Activated CD8-positive, alpha-beta memory T cell treated with anti-CD3 and anti-CD28 coated beads, Interleukin-2, amount 50 U/mL, for 4 hours (primary cell): ENCODE measurements at places on chromosomes 7 and 10.

GRCh38 chr7:141221007-141221612, 147.2 kb downstream of the TMEM178B start:
- no peak for DNase-seq

GRCh38 chr10:130189608-130190054, 53.4 kb downstream of the GLRX3 start:
- DNase-seq = no peak

- no peak for DNase-seq
These were observed 180.6 kb downstream of the CHCHD3 start for GRCh38 chr7:132901241-132901640.

DNA sequence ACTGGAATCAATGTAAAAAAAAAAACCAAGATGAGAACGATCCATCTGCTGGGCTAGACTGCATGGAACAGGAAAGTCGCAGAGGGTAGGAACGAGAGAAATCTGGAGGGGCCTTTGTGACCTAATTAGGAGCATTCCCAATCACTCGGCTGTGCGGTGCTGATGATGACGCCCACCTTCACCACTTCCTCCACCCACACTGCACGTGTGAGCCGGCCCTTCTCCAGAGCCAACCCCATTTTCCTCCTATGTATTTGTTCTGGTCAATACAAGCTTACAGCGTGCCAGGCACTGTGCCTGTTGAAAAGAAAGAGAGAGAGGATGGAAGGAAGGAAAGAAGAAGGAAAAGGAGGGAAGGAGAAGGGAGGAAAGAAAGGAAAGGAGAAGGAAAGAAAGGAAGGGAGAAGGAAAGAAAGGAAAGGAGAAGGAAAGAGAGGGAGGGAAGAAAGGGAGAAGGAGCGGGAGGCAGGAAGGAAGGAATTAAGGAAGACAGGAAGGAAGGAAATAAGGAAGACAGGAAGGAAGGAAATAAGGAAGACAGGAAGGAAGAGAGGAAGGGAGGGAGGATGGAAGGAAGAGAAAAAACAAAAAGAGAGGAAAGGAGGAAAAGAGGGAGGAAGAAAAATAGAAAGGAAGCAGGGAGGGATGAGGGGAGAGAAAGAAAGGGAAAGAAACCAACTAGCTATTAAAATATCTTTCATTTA, 35.5 kb upstream of the PTF1A start:
- DNase-seq = no peak

DNA sequence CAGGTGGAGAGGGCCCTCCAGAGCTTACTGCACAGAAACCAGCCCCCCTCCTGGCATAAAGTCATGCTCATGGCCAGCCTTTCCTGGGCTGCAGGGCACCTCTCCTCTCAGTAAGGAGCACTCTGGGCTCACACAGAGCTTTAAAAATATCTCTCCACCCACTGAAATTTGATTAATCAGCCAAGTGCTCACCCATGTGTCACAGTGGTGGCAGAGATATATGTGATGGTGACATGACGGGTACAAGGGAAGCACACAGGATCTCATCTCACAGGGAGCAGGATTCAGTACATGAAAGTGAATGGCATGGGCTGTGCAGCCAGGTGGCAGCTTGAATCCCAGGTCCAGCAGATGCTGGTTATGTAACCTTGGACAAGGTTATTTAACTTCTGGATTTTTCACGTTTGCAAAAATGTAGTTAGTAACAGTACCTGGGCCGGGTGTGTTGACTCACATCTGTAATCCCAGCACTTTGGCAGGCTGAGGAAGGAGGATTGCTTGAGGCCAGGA, 144.8 kb downstream of the CALN1 start:
- no peak for DNase-seq

DNA sequence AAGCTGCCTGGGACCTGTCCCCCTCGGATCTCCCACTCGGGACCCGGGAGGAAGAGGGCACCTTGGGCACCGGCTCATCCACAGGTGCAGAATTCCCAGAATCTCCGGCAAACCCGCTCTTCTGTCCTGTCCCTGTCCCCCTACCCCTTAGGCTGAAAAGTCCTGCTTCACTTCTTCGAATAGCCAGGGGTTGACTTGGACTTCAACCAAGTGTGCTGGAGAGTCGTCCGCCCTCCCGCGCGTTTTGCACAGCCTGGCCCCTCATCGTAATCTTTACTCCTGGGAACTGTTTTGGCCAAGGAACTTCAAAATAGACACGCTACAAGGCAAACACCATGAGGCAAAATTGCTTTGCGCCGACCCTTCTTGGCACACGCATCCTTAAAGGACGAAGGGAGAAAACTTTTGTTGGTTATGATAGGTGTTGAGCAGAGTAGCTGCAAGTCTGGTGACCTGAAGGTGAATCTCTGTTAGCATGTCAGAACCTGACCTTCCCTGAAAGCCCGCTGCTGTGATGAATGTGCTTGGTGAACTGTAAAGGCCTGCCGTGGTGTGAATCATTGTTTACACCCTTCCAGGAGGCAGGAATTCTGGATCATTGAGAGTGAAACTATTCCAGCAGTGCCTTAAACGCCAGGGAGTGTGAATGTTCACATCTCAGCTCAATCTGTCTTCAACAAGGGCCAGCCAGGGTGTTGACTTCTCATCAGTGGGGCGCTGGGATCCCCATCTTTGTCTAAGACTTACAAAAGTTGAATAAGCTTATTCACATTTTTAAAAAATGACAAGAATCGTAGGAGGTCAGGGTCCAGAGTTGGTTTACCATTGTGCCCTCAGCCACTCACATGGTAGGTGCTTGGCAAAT, 589 bp upstream of the RAPGEF5 start:
- no peak for DNase-seq

DNA sequence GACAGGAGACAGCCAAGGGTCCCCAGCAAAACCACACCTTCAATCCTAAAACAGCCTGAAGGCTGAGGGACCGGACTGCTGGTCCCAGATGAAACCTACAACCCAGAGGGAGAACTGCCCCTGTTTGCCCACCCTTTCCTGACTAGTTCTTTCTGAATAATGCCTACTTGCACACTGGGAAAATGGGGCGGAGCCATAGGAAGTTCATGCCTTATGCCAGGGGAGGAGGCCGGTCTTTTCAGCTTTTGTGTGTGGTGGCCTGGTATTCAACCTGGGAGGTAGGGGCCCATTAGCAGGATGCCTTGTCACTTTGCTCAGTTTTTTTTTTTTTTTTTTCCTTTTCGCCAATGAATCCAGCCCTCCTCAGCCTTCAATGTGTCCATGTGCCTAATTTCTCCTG, 20.7 kb downstream of the TOMM7 start:
- DNase-seq = no peak

DNA sequence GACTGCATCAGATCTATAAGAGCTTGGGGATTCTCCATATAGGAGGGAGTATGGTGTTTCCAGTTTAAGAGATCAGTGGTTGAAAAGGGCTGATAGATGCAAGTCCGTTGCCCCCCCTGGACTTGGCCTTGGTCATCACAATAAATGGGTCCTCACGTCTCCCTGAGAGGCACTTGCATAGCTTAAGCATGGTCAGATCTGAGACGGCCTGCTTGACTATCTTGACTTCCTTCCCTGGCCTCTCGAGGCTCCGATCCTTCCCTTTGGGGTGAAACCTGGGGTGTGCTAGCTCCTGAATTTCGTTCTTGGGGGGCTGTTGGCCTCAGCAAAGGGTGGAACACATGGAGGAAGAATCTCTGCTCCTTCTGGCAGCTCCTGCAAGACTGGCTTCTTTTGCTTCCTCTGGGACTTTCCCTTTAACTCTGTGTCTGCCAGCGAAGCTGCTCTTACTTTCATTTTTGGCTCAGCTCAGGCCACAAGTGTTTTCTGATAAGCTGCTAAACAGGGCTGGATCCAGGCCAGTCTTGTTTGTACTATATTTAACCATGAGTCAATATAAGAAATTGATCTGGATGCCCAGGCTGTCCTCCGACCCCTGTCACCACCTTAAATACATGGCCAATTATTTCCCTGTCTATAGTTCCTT, 11.2 kb upstream of the ZNF485 start:
- DNase-seq = no peak

- DNase-seq = no peak
These were observed 64.9 kb upstream of the NRBF2 start for GRCh38 chr10:63068246-63068645.

GRCh38 chr10:132292287-132293200, 15.2 kb downstream of the STK32C start:
- DNase-seq = no peak

- peak; percentile 4 for DNase-seq
These were observed 22.8 kb upstream of the PWWP2B start for GRCh38 chr10:132374176-132374575.

- no peak for DNase-seq
These were observed 4.9 kb upstream of the PHKG1 start for GRCh38 chr7:56097700-56098099.

- DNase-seq = no peak
These were observed 112.1 kb downstream of the GALNT11 start for GRCh38 chr7:152137476-152138025.

DNA sequence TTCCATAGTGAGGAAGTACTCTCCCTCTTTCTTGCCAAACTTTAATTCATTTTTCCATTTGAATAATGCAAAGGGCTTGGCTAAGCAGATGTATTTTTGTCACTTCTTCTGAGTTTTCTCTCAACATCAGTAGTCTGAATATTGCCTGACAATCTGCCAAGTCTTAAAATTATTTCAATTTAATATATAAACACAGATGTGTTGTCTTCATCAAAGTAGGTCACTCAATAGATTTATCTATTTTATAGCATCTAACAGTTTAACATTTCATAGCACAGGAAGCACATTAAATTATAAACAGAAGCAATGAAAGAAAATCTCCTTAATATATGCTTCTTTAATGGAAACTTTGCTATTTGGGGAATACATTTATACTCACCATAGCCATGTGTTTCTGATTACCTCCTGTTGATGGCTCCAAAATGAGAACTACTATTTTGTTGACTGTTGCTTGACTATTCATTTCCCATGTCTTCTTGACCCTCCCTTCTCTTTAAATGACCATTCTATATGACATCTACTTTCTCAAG, 4.5 kb downstream of the CPED1 start:
- no peak for DNase-seq
